ENCODE measurements at places on chromosomes 4 and X. TPM values are rescaled to one million over a fixed set of nuclear protein-coding genes. Genes with fewer than 3 reads are reported as not detected.

DNA sequence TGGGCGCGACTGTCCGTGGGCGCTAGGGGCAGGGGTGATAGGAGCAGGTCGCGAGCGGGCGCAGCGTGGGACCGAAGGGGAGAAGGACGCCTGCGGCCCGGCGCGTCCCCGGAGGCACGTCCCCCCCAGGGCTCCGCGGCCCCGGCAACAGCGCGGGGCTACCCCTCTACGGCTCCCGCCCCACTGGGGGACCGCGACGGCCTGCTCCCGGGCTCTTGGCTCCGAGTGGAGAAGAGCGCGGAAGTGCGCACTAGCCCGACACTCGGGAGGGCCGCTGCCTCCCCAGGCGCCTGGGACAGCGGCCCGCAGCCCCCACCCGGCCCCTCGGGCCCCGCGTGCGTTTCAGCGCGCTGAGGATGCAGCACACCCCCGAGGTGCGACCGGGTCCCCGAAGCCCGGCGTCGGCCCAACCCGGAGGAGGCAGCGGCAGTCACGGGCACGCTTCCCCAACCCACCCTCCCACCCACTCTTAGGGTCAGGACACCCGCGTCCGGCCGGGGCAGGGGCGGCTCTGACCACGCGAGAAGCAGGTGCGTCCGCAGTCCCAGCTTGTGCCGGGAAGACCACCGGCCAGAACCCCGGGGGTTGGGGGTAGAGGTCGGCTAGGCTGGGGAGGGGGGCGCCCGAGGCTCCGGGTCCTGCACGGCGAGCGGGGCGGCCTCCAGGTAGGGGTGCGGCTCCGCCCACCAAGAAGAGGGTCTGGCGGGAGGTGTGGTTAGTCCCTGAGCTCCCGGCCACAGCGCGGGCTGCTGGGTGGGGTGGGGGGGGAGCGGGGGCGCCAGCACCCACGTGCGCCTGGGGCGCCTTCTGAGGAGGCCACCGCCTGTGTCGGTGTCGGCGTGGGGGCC, 18.5 kb upstream of the NAT8L start:
- no peak for DNase-seq
- H3K36me3 ChIP-seq: no peaks in the 10 kb centered on the region
- H3K27me3 ChIP-seq: peaks cover 13% of the 10 kb centered on the region
- H3K4me3 ChIP-seq: no peak overlapping the region
- H3K27ac ChIP-seq: no peak overlapping the region
- peaks cover 19% of the 10 kb centered on the region for H3K4me1 ChIP-seq

DNA sequence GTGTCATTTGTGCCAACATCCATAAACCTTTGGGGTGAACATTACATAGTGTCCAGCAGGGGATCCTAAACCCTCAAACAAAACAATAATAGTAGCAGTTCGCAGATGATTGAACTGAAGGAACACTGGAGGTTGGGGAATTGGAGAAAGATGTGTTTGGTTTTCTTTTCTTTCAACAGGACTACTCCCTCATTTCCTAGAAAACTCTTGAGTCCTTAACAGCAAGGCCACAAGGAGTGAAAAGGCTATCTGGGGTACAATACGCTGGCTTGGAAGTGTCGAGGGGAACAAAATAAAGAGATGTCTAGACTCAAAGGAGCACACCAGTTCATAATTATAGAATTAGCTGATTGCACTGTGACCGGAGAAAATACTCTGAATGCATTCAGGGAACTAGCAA, 72.1 kb downstream of the IDS start:
- no peaks in the 10 kb centered on the region for H3K36me3 ChIP-seq
- no peak overlapping the region for H3K27ac ChIP-seq
- DNase-seq: no peak
- H3K4me1 ChIP-seq: no peaks in the 10 kb centered on the region

GRCh38 chr4:123651536-123652180, 255.1 kb downstream of the SPRY1 start:
- DNase-seq: no peak
- no peaks in the 10 kb centered on the region for H3K36me3 ChIP-seq
- no peak overlapping the region for H3K4me3 ChIP-seq
- no peaks in the 10 kb centered on the region for H3K27me3 ChIP-seq
- H3K27ac ChIP-seq: no peak overlapping the region

DNA sequence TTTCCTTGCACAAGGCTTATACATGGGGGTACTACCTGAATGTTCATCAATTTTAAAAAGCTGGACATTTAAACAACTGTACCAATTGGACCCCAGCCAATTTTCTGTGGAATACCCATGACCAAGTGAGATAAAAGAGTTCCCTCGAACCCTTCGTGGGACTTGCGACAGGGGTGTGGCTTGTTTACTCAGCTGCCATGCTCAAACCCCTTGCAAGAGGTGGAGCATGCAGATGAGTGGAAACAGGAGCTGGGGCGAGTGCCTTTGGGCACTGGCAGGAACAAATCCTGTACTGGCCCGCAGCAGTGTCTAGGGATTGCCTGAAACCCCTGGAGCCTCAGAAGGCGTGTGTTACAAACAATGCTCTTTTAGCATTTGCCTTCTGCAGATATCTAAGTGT, 144.2 kb downstream of the PDHA2 start:
- H3K27me3 ChIP-seq: no peaks in the 10 kb centered on the region
- no peaks in the 10 kb centered on the region for H3K4me1 ChIP-seq
- H3K4me3 ChIP-seq: no peak overlapping the region
- no peaks in the 10 kb centered on the region for H3K36me3 ChIP-seq
- no peak overlapping the region for H3K27ac ChIP-seq

DNA sequence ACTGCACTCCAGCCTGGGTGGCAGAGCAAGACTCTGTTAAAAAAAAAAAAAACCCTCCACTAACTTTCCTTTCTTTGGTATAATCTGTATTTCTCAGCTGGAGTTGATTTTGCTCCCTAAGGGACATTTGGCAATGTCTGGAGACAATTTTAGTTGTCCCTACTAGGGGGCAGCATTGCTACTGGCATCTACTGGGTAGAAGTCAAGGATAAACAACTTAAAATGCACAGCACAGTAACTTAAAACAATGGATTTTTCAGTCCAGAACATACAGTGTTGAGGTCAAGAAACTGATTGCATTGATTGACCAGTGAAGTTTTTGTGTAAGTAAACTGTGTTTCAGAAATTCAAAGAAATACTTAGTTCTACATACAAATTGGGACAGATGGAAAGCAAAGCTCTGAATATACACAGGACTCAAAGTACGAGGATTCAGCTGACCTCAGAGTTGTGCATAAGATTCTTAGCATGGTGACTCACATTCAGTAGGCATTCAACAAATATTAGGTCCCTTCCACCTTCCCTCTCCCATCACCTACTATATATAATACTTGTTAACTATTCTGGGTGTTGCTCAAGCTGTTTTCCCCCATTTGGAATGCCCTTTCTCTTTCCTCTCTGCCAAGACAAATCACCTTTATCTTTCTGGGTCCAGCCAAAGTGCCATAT, 8.8 kb downstream of the DDX53 start:
- no peak overlapping the region for H3K4me3 ChIP-seq
- DNase-seq: no peak
- no peaks in the 10 kb centered on the region for H3K4me1 ChIP-seq

DNA sequence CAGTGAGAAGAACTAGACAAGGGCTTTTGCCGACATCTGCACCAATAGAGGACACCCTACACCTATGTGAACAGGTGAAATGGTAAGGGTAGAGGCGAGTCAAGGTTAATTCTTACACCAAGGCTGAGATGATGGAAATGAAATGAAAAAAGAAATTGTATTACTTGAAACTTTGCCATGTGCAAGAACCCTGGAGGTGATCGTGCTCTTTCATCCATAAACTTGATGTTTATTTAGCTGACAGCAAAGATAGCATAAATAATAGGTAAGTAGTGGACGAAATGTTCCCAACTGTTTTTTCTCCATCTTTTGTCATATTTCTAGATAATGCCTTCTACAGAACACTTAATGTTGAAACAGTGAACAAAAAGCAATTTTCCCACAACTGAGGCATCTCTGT, 162.5 kb downstream of the BANK1 start:
- no peak overlapping the region for H3K4me3 ChIP-seq
- H3K36me3 ChIP-seq: no peaks in the 10 kb centered on the region
- H3K4me1 ChIP-seq: no peaks in the 10 kb centered on the region
- no peak for DNase-seq
- H3K27ac ChIP-seq: no peak overlapping the region

The IDH3G gene
- total RNA-seq: 64.4 TPM

The AP1S2 gene
- 32.8 TPM for total RNA-seq

DNA sequence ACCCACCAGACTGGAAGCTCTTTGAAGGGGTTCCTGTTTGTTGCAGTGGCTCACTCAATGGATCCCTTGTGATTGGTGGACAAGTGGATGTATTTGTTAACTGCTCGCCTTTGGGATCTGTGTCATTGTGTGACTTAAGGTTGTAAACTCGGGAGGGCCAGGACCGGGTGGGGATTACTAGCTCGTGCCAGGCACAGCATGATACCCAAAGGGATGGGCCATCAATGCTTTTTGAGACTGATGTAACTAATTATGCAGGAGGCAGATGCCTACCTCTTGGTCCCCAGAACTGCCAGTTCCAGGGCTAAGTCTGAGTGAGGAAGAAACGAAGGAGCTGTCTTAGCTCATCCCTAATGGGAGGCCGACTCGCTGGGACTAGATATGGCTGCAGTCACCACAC, 27.7 kb downstream of the UTP14A start:
- no peaks in the 10 kb centered on the region for H3K27me3 ChIP-seq
- H3K36me3 ChIP-seq: no peaks in the 10 kb centered on the region
- no peaks in the 10 kb centered on the region for H3K4me1 ChIP-seq
- no peak for DNase-seq

The TRIM75 gene
- not detected for total RNA-seq

GRCh38 chr4:68569466-68570121, 6.5 kb downstream of the UGT2B17 start:
- no peaks in the 10 kb centered on the region for H3K4me1 ChIP-seq
- H3K4me3 ChIP-seq: no peak overlapping the region
- H3K27ac ChIP-seq: no peak overlapping the region
- no peak for DNase-seq

DNA sequence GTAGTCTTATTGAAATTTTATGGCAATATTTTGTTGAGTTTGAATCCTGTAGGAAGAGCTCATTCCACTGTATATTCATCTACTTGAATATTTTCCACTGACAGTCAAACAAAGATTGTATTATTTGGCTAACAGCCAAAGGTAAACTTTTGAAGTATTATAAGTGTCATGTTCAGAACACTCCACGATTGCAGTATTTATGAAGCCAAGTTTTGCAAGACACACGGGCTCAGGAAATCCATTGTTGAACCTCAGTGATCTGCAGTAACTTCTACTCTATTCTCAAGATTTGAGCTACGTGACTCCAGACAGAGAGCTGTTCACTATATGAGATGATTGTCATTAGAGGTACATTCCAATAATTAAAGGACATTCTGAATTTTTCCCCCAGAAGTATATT, 302.7 kb upstream of the ADGRL3 start:
- no peak for DNase-seq
- H3K4me1 ChIP-seq: no peaks in the 10 kb centered on the region
- H3K27me3 ChIP-seq: no peaks in the 10 kb centered on the region
- H3K4me3 ChIP-seq: no peak overlapping the region
- no peaks in the 10 kb centered on the region for H3K36me3 ChIP-seq
- H3K27ac ChIP-seq: no peak overlapping the region

The VEGFC gene
- total RNA-seq: not detected

The PAGE5 gene
- not detected for total RNA-seq

GRCh38 chr4:121599049-121599448, 97.7 kb downstream of the ANXA5 start:
- H3K4me3 ChIP-seq: no peak overlapping the region
- no peaks in the 10 kb centered on the region for H3K4me1 ChIP-seq
- no peaks in the 10 kb centered on the region for H3K27me3 ChIP-seq
- DNase-seq: no peak
- no peak overlapping the region for H3K27ac ChIP-seq

The TMEM150C gene
- total RNA-seq: not detected

The RHOH gene
- 645 TPM for total RNA-seq

DNA sequence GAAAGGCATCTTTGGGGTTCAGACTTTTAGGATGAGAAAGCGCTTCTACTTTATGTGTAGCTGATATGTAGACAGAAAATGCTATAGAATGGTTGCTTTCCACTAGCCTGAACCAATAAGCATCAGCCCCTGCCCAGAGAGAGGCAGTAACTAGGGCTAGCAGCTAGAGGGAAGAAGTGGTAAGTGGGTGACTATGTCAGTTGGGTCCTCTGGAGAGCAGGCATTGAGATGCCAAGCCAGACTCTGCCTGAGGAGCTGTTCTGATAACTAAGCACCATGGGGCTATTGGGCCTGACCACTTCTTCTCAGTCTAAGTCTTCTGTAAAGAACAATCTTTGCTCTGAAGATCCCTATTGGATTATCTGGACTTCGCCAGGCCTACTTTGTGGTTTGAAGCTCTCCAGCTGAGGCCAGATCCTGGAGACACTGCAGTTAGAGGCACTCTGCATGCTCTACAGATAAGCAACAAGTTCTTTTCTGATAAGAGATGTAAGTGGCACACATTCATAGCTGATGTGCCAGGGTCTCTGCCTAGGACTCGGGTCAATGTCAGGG, 146.1 kb downstream of the RBM46 start:
- no peak for DNase-seq
- H3K27ac ChIP-seq: no peak overlapping the region
- H3K27me3 ChIP-seq: no peaks in the 10 kb centered on the region

DNA sequence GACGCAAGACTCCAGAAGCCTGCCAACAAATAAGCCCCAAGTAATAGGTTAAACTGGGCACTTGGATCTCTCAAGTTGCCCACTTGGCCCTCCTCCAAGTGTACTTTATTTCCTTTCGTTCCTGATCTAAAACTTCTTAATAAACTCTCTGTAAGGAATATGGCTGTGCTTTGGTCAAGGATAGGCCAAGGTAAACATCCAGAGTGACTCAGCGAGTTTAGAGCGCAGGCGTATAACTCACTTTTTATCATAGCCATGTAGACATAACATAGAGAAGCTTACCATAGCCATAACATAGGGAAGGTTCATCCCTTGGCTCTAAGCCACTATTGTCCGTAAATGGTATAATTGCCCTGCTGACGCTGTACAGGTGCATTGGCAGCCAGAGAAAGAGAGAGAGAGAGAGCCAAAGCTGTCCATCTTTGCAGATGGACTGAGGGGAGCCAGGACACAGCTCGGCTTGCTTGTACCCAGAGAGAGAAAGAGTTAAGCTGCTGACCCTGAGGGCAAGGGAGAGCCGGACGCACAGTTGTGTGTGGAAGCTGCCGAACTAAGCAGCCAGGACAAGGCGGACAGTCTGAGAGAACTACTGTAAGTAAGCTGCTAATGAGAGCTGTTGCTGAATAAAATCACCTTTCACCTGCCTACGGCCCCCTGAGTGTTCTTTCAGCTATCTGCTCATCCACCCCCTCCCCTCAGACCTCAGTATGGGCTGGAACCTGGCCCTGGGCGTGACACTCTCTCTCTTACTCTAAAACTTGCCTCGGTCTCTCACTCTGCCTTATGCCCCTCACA, 1.8 kb downstream of the TLR1 start:
- no peak overlapping the region for H3K27ac ChIP-seq
- peak; percentile 41 for DNase-seq
- H3K36me3 ChIP-seq: peaks cover 43% of the 10 kb centered on the region
- H3K4me3 ChIP-seq: peak overlapping the region; percentile 94
- H3K4me1 ChIP-seq: peaks cover 25% of the 10 kb centered on the region

- H3K4me3 ChIP-seq: no peak overlapping the region
- peaks cover 13% of the 10 kb centered on the region for H3K4me1 ChIP-seq
- peaks cover 38% of the 10 kb centered on the region for H3K36me3 ChIP-seq
- DNase-seq: no peak
Observed at GRCh38 chr4:2721586-2721985, 34.5 kb downstream of the TNIP2 start.

GRCh38 chr4:9989918-9990635, 31.2 kb downstream of the SLC2A9 start:
- no peaks in the 10 kb centered on the region for H3K36me3 ChIP-seq
- no peaks in the 10 kb centered on the region for H3K4me1 ChIP-seq
- H3K27ac ChIP-seq: no peak overlapping the region
- DNase-seq: no peak

GRCh38 chr4:138161351-138161750, 80.8 kb downstream of the SLC7A11 start:
- no peaks in the 10 kb centered on the region for H3K27me3 ChIP-seq
- H3K4me1 ChIP-seq: no peaks in the 10 kb centered on the region
- no peak overlapping the region for H3K4me3 ChIP-seq
